ENCODE measurements at places on chromosomes 5 and 9.

GRCh38 chr5:39076757-39077728 lies 2.8 kb upstream of the RICTOR start:
- peak; percentile 76 for DNase-seq

DNA sequence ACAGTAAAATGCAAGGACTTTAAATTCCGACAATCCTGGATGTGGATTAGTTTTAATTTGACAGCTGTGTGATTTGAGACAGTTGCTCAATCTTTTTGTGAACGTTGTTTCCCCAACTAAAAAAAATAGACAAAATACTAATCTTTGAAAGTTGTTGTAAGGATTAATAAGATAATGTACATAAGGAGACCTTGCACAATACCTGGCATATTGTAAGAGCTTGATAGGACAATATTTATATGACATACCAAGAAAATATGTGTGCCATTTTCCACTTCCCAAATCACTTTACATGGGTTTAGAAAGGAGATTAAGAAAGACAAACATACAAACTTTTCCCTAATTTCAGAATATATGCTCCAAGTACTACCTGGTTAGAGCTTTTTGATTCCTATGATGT lies 25.3 kb downstream of the ARRDC3 start:
- no peak for DNase-seq

DNA sequence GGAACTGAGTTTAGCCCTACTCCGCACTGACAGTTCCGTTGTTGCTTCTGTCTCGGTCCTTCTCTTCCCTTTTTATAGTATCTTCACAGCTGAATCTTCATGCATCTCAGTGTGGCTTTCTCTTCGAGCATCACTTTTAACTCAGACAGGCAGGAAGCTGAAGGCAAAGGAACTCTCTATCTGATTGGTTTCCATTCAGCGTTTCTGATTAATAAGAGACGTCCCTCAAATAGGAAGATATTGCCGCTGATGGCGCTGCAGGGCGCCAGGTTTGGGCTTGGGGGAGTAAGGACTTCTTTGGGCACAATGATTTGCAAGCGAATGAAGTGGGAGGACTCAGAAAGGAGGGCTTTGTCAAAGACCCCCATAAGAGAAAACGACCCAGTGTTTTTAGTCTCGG lies at the start of gene CDH9:
TSS of gene CDH9 (minus strand) at position 111 of the 400 bp plus-strand sequence. CDS start 50,253 bp downstream, outside the sequence.
- DNase-seq, result no peak

GRCh38 chr5:56494300-56494731 lies 261.2 kb upstream of the ANKRD55 start:
- DNase-seq, result peak; percentile 55

GRCh38 chr9:94692601-94693000 lies 33.9 kb upstream of the AOPEP start:
- DNase-seq, result no peak

DNA sequence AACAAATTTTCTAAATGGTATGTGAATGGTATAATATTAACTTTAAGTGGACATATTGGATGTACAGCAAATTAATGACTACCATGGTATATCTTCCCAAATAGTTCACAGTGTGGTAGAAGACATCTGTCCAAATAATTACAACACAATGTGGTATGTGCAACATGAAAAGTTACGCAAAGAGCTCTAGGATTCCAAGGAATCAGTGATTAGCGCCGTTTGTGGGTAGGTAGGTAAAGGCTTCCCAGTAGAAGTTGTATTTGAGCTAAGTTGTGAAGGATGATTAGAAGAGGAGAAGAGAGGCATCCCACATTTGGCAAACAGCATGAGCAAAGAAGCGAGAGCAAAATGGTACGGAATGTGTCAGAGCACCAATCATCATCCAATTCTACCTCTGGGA lies 14.3 kb upstream of the KLF9 start:
- no peak for DNase-seq

Measured in NB4 (cell line).